ENCODE measurements at places on chromosomes 2 and 18. TPM values are rescaled to one million over a fixed set of nuclear protein-coding genes. Genes with fewer than 3 reads are reported as not detected.
A peak's percentile ranks its signal among the peaks of the same experiment; 100 is the strongest.

DNA sequence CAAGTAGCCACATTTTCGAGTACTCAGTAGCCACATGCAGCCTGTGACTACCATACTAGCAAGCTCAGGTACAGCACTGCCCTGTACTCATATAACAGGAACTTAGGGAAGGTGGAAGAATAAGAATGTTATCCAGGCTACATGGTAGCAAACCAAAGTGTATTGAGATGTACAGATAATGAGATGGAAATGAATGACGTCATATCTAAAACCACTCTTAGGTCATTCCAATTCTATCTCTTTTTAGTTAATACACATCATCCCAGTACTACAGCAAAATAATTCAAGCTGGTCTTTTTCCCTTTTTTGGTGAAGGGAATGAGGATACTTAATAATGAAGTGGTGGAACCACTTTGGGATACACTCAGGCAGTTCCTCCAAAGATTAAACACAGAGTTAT is 38.7 kb downstream of the COLEC12 start:
- H3K27me3 ChIP-seq = no peaks in the 10 kb centered on the region
- peaks cover 5% of the 10 kb centered on the region for H3K4me1 ChIP-seq
- H3K4me3 ChIP-seq = no peak overlapping the region
- DNase-seq = no peak
- no peaks in the 10 kb centered on the region for H3K36me3 ChIP-seq

GRCh38 chr2:12304564-12305171 is 412.1 kb upstream of the TRIB2 start:
- no peak overlapping the region for H3K27ac ChIP-seq
- no peak overlapping the region for H3K4me3 ChIP-seq
- H3K36me3 ChIP-seq = no peaks in the 10 kb centered on the region
- no peaks in the 10 kb centered on the region for H3K27me3 ChIP-seq
- H3K4me1 ChIP-seq = no peaks in the 10 kb centered on the region
- no peak for DNase-seq

Gene MAP4K4
- 107 TPM for total RNA-seq

Gene LAMA3
- 35.9 TPM for total RNA-seq

GRCh38 chr2:191053256-191053655 is 39.3 kb upstream of the STAT1 start:
- H3K27ac ChIP-seq = no peak overlapping the region
- H3K4me1 ChIP-seq = no peaks in the 10 kb centered on the region
- H3K4me3 ChIP-seq = no peak overlapping the region
- no peaks in the 10 kb centered on the region for H3K27me3 ChIP-seq
- DNase-seq = no peak

GRCh38 chr2:103135679-103136078 is 373.8 kb downstream of the TMEM182 start:
- H3K27ac ChIP-seq = no peak overlapping the region
- H3K4me1 ChIP-seq = no peaks in the 10 kb centered on the region
- no peaks in the 10 kb centered on the region for H3K27me3 ChIP-seq
- no peaks in the 10 kb centered on the region for H3K36me3 ChIP-seq
- no peak overlapping the region for H3K4me3 ChIP-seq

Gene SGO2
- 8.0 TPM for total RNA-seq

Gene LINC00305
- not detected for total RNA-seq

DNA sequence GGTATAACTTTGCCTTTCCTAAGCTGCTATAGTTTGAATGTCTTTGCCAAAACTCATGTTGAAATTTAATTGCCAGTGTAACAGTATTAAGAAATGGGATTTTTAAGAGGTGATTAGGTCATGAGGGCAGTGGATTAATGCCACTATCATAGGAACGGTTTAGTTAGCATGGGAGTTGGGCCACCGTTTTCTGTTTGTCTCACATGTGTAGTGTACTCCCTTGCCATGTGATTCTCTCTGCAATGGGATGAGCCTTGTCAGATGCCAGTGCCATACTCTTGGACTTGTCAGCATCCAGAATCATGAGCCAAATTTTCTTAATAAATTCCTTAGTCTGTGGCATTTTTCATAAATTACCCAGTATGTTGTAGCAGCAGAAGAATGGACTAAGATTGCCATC is 388.9 kb upstream of the RGPD4 start:
- no peaks in the 10 kb centered on the region for H3K27me3 ChIP-seq
- no peak overlapping the region for H3K27ac ChIP-seq
- H3K4me1 ChIP-seq = no peaks in the 10 kb centered on the region
- DNase-seq = no peak
- H3K4me3 ChIP-seq = no peak overlapping the region

- no peak for DNase-seq
- H3K36me3 ChIP-seq = no peaks in the 10 kb centered on the region
- H3K27ac ChIP-seq = no peak overlapping the region
- H3K4me1 ChIP-seq = no peaks in the 10 kb centered on the region
- H3K4me3 ChIP-seq = no peak overlapping the region
These were observed 79.3 kb downstream of the RBM43 start for GRCh38 chr2:151182396-151182795.

Gene PSD4
- 139 TPM for total RNA-seq

- H3K36me3 ChIP-seq = no peaks in the 10 kb centered on the region
- no peak overlapping the region for H3K4me3 ChIP-seq
- no peak overlapping the region for H3K27ac ChIP-seq
- DNase-seq = no peak
These were observed 81.1 kb upstream of the CD302 start for GRCh38 chr2:159879051-159879604.

DNA sequence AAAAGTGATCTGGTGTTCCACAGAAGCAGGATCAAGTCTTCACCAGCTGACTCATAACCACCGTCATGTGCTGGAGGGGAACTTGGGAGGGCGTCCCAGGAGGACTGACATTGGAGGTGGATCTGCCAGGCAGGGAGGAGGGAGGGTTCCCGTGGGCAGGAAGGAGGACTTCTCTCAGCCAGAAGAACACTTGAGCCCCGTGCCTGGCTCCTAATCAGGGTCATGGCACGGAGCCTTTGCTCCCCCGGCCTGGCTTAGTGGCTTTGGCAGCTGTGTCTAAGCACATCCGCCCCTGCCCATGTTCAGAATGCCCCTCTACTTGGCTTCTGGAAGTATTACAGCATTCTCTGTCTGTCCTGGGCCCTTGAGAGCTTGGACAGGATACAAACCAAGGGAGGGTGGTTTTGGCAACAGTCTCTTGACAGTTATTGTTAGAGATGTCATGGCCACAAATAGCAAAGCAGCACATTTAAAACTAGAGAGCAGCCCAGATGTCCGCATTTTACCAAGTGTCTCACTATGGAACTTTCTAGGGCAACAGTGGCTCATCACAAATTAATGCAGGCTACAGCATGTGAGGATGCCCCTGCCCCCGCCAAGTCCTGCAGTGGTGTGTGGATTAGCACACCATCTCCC is 11.5 kb downstream of the PPP1R7 start:
- no peaks in the 10 kb centered on the region for H3K36me3 ChIP-seq
- peak overlapping the region; percentile 74 for H3K27ac ChIP-seq
- H3K4me3 ChIP-seq = no peak overlapping the region
- H3K27me3 ChIP-seq = no peaks in the 10 kb centered on the region

GRCh38 chr18:42155024-42155423 is 200.0 kb downstream of the PIK3C3 start:
- no peaks in the 10 kb centered on the region for H3K36me3 ChIP-seq
- DNase-seq = no peak
- no peak overlapping the region for H3K4me3 ChIP-seq
- no peak overlapping the region for H3K27ac ChIP-seq

DNA sequence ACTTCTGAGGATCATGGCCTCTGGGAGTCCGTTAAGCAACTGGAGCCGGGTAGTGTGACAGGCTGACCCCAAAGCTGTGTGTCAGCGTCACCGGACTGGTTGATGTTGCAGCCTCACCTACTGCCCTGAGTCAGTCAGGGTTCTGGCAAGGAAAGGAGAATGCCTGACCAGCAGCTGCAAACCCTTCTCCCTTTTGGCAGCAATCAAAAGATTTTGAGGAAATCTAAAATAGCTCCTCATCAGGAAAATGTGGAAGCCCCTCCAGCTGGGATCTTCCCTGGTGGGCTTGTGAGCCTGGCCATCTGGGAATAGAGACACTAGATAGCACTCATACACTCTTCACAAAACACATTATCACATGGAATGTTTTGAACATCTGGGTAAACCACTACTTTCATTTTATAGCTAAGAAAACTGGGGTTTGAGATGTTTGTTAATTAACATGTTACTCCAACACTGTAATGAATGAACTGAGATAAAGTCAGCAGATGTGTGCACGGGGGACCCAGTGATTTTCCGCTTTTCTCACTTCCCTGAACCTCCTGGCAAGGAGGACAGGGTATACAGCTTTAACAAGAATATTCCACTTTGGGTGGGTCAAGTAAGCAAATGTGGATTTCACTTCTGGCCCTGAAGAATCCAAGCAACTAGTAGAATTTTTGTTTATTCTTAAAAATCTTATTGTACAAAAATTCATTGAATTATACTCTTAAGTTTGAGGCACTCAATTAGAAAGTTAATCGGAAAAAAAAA is 24.7 kb downstream of the CLUL1 start:
- no peak overlapping the region for H3K27ac ChIP-seq
- no peaks in the 10 kb centered on the region for H3K27me3 ChIP-seq
- H3K36me3 ChIP-seq = no peaks in the 10 kb centered on the region
- no peaks in the 10 kb centered on the region for H3K4me1 ChIP-seq
- no peak for DNase-seq

DNA sequence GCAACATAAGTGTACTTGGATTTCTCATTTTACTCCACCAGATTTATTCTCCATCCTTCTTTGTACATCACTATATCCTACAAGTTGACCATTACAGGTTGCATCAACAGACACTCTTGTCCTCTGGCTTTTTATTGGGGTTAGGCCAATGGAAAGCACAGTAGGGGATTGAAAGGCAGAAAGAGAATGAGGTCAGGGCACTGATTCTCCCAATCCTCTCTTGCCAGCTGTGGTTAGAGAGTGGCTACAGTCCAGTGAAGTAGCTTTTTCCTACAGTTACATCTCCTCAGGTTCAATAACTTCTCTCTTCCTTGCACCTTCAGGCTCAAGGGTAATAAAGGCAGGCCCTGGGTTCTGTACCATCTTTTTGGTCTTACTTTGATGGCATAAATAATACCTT is 20.2 kb upstream of the COL5A2 start:
- no peaks in the 10 kb centered on the region for H3K27me3 ChIP-seq
- H3K4me3 ChIP-seq = no peak overlapping the region
- H3K27ac ChIP-seq = no peak overlapping the region
- no peak for DNase-seq

DNA sequence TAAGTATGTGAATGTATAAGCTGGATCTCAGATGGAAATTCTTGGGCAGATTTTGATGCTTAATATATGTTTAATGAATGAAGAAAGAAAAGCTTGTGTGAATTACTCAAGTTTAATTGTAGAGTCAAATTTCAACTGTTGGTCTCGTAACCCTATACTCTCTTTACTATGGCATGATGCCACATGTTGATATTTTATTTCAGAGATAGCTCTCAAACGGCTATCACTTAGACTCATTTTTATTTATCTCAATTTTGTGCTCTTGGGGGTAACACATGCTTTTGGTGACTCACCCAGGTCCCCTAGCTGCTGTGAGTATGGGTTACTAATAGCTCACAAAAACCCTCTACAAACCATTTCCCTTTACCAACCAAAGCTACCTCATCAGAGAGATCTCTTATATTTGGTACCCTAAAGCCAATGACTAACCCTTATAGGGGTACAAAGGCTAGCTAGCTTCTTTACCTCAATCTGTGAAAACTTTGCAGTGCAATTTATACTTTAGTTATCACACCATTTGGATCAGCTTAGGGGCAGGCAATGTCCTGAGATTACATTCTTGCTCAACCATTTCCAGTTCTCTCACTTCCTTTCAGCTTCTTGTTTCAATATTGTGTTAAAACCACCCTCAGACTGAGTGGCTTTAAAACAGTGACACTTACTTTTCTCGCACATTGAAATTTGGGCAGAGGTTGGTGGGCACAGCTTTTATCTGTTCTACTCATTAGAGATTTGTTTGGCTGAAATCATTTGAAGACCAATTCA is 240.3 kb downstream of the CDH7 start:
- DNase-seq = no peak
- H3K4me3 ChIP-seq = no peak overlapping the region

Gene TET3
- 12.8 TPM for total RNA-seq

DNA sequence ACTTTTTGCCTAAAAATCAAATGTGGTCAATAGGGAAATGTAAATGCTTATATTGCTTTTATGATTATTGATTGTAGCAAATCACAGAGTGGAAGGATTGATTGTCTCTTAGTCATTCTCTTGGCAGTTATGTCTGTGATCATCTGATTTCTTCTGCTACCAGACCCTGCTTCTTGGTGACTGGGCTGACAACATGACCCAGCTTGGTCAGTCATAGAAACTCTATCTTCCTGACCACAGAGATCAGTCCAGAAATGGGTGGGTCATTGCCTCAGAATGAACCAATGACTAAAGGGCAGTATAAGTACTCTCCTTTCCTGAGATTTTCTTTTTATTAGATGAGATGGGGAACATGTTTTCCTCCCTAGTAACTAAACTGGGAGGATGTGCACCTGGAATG is 87.6 kb downstream of the MAIP1 start:
- no peak overlapping the region for H3K27ac ChIP-seq
- H3K27me3 ChIP-seq = no peaks in the 10 kb centered on the region
- no peak overlapping the region for H3K4me3 ChIP-seq

Measured in prostate gland (tissue), 2 donors.